Activated CD4-positive, alpha-beta memory T cell treated with anti-CD3 and anti-CD28 coated beads for 36 hours (primary cell): ENCODE measurements at places on chromosomes 7 and 10. TPM values are rescaled to one million over a fixed set of nuclear protein-coding genes. Genes with fewer than 3 reads are reported as not detected.

DNA sequence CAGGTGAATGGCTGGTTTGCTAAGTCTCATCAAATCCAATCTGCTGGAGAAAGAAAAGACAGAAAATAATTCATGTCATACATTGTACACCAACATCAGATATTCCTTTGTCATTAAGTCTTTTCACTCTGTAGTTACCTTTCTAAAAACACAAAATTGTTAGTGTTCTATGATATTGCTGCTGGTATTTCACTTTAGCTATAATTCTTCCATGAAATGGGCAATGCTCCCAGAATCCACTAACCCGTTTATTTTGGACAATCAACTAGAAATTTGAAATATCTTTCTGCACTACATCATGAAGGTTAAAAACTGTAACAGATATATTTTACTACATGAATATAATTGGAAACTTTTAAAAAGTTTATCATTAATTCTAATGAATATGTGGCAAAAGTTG is 181.3 kb downstream of the C7orf25 start:
- H3K4me1 ChIP-seq = no peaks in the 10 kb centered on the region
- H3K4me3 ChIP-seq = no peak overlapping the region
- H3K27me3 ChIP-seq = no peaks in the 10 kb centered on the region
- H3K36me3 ChIP-seq = no peaks in the 10 kb centered on the region
- no peak for DNase-seq
- H3K27ac ChIP-seq = no peak overlapping the region

DNA sequence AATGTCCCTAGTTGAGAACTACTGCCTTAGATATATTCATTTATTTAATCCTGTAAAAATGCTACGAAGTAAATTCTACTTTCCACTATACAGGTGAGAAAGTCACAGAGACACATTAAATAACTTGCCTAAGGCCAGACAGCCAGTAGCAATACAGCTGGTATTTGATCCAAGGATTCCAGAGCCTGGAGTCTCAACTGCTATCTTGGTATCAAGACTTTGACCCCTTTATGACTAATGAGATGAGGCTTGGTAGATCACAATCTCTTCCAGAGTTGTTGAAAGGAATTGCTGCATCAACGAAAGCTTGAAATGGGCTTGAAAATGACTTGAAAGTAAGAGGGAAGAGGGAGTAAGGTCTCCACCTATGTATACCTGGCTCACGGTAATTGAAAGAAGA is 83.3 kb downstream of the ORC5 start:
- H3K4me1 ChIP-seq = no peaks in the 10 kb centered on the region
- DNase-seq = no peak
- no peak overlapping the region for H3K27ac ChIP-seq
- no peaks in the 10 kb centered on the region for H3K27me3 ChIP-seq

DNA sequence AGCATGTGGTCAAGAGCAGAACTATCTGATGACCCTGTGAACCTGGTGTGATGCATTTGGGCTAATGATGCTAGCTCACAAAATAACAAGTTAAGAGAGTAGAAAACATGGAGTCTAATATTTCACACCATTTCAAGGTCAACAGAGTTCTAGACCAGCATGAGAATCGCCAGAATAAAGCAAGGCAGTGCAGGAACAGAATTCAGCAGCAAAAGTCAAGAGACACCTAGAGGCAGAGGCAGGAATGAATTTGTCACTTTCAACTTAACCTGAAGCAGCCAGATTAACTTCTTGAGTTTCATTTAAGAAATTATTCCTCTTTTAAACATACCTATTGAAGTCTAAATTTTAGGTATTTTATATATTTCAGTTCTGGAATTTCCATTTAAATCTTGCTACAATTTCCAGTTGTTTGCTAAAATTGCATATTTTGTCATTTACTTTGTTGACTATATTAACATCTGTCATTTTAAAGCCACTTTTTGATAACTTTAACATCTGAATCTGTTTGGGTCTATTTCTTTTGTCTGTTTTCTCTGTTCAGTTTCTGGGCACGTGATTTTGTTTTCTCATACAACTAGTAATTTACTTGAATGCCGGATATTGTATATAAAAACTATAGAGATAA is 44.2 kb upstream of the PRSS58 start:
- no peak for DNase-seq
- no peak overlapping the region for H3K27ac ChIP-seq
- peaks cover 20% of the 10 kb centered on the region for H3K4me1 ChIP-seq
- H3K36me3 ChIP-seq = no peaks in the 10 kb centered on the region
- H3K27me3 ChIP-seq = peaks cover 10% of the 10 kb centered on the region

GRCh38 chr7:13293264-13294002 is 606.0 kb downstream of the ARL4A start:
- H3K36me3 ChIP-seq = no peaks in the 10 kb centered on the region
- H3K27me3 ChIP-seq = peaks cover 1% of the 10 kb centered on the region
- H3K4me1 ChIP-seq = no peaks in the 10 kb centered on the region
- no peak overlapping the region for H3K27ac ChIP-seq
- DNase-seq = no peak
- no peak overlapping the region for H3K4me3 ChIP-seq

DNA sequence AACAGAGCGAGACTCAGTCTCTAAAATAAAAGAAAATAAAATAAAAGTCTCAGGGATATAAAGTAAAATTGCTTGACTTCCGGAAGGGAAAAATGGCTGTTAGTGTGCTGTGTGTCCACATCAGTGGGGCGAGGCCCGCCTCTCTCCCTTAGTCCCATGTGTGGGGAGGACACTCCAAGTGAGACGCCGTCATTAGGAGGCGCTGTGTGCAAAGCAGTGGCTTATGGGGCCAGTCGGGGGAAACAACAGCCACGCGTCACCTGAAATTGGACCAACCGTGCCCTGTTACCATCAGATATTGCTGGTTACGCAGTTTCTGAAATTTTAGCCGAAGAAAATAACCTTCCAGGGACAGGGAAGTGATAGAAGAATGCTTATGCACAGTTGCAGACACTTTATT is 15.8 kb downstream of the SFXN4 start:
- H3K27me3 ChIP-seq = no peaks in the 10 kb centered on the region
- no peak overlapping the region for H3K4me3 ChIP-seq
- peaks cover 41% of the 10 kb centered on the region for H3K36me3 ChIP-seq
- no peaks in the 10 kb centered on the region for H3K4me1 ChIP-seq
- DNase-seq = no peak

DNA sequence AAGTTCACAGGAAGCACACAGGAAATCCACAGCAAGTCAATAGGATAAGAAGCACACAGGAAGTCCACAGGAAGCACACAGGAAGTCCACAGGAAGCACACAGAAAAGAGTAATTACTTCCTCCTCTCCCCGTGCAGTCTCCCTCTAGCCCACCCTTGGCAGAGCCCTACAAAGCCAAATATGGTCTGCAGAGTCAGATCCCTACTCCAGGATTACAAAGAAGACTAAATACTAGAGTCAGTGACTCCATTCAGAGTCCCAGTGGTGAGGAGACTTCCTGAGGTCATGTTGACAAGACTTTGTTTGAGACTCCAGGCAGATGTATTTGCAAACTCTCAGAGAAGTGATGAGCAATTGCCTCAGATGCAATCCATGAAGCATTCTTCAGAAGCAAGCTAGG is 398.6 kb upstream of the AUTS2 start:
- H3K4me1 ChIP-seq = peaks cover 7% of the 10 kb centered on the region
- H3K4me3 ChIP-seq = no peak overlapping the region
- H3K36me3 ChIP-seq = peaks cover 1% of the 10 kb centered on the region
- no peak overlapping the region for H3K27ac ChIP-seq

DNA sequence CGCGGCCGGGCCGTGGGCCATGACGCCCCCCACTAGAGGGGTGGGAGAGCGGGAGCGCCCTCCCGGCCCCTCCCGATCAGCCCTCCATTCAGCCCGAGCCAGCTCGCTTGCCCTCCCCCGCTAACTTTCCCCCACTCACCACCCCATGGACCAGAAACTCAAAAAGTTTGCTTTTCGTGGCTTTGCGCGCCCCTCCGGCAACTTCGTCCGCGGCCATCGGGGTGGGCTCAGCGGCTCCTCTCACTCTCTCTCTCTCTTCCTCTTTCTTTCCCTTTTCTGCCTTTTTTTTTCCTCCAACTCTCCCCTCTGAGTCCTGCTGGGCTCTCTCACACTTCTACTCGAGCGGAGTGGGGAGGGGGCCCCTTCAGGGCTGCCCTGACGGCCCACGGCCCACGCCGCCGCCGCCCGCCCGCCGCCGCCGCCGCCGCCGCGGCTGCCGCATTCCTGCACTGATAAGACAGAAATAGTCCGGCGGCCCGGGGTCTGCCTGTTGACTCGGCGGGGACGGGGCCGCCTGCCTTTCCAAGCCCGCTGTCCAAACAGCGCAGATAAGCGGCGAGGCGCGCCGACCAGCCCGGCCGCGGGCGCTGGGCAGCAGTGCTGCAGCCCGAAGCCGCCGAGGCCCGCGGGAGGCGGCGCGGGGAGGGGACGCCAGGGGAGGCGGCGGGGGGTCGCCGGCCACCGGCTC is at the start of gene SMARCD3:
TSS of gene SMARCD3 (minus strand) at position 349 of the 688 bp plus-strand sequence. CDS start at position 217, 132 bp downstream.
- no peak within 1 kb of the TSS for H3K27ac ChIP-seq
- peak within 1 kb of the TSS; percentile 55 for H3K4me3 ChIP-seq
- peaks cover 58% of the 10 kb centered on the region for H3K27me3 ChIP-seq
- no peaks in the 10 kb centered on the region for H3K36me3 ChIP-seq
- H3K4me1 ChIP-seq = peaks cover 36% of the 10 kb centered on the region

- peaks cover 14% of the 10 kb centered on the region for H3K27me3 ChIP-seq
- no peak overlapping the region for H3K27ac ChIP-seq
- H3K4me1 ChIP-seq = no peaks in the 10 kb centered on the region
- H3K36me3 ChIP-seq = no peaks in the 10 kb centered on the region
- H3K4me3 ChIP-seq = no peak overlapping the region
- DNase-seq = no peak
These were observed 224.5 kb upstream of the INHBA start for GRCh38 chr7:41927380-41927779.

GRCh38 chr10:45444976-45445898 is 71.2 kb downstream of the ALOX5 start:
- no peaks in the 10 kb centered on the region for H3K4me1 ChIP-seq
- no peak overlapping the region for H3K27ac ChIP-seq
- H3K36me3 ChIP-seq = no peaks in the 10 kb centered on the region
- no peak overlapping the region for H3K4me3 ChIP-seq
- no peak for DNase-seq
- peaks cover 3% of the 10 kb centered on the region for H3K27me3 ChIP-seq

DNA sequence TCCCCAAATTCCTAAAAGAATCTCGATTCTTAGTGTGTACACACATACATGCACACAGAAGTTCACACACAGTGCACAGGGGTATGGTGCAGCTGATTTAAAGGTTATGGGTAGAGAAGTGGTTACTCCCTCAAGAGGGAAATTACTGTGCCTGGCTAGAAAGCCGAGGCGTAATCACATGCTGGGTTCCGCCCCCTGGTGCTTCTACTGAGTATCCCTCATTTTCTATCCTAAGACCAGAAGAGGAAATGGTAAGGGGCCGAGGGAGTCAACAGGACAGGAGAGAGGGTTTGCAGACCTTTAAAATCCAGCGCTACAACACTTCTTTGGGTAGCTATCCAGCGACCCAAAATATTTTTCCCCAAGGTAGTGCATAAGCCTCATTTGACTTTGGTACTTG is 147.3 kb upstream of the TMEM196 start:
- H3K27me3 ChIP-seq = no peaks in the 10 kb centered on the region
- no peak overlapping the region for H3K4me3 ChIP-seq
- no peaks in the 10 kb centered on the region for H3K36me3 ChIP-seq
- no peak overlapping the region for H3K27ac ChIP-seq

- H3K4me3 ChIP-seq = peak overlapping the region; percentile 99
- peaks cover 37% of the 10 kb centered on the region for H3K4me1 ChIP-seq
- peak overlapping the region; percentile 100 for H3K27ac ChIP-seq
- H3K36me3 ChIP-seq = peaks cover 81% of the 10 kb centered on the region
- peak; percentile 73 for DNase-seq
- peaks cover 6% of the 10 kb centered on the region for H3K27me3 ChIP-seq
These were observed 1.1 kb downstream of the HNRNPA2B1 start for GRCh38 chr7:26199301-26200037.

GRCh38 chr7:36117203-36117840 is 35.7 kb upstream of the EEPD1 start:
- H3K27ac ChIP-seq = no peak overlapping the region
- no peak overlapping the region for H3K4me3 ChIP-seq
- peaks cover 23% of the 10 kb centered on the region for H3K27me3 ChIP-seq
- peaks cover 36% of the 10 kb centered on the region for H3K4me1 ChIP-seq

GRCh38 chr7:79681454-79681853 is 228.0 kb upstream of the MAGI2 start:
- H3K27ac ChIP-seq = no peak overlapping the region
- no peaks in the 10 kb centered on the region for H3K4me1 ChIP-seq
- no peak overlapping the region for H3K4me3 ChIP-seq
- H3K27me3 ChIP-seq = no peaks in the 10 kb centered on the region
- DNase-seq = no peak

- H3K27ac ChIP-seq = no peak overlapping the region
- H3K4me1 ChIP-seq = no peaks in the 10 kb centered on the region
- H3K4me3 ChIP-seq = no peak overlapping the region
- H3K27me3 ChIP-seq = no peaks in the 10 kb centered on the region
These were observed 440.3 kb upstream of the TPK1 start for GRCh38 chr7:145276118-145276517.

DNA sequence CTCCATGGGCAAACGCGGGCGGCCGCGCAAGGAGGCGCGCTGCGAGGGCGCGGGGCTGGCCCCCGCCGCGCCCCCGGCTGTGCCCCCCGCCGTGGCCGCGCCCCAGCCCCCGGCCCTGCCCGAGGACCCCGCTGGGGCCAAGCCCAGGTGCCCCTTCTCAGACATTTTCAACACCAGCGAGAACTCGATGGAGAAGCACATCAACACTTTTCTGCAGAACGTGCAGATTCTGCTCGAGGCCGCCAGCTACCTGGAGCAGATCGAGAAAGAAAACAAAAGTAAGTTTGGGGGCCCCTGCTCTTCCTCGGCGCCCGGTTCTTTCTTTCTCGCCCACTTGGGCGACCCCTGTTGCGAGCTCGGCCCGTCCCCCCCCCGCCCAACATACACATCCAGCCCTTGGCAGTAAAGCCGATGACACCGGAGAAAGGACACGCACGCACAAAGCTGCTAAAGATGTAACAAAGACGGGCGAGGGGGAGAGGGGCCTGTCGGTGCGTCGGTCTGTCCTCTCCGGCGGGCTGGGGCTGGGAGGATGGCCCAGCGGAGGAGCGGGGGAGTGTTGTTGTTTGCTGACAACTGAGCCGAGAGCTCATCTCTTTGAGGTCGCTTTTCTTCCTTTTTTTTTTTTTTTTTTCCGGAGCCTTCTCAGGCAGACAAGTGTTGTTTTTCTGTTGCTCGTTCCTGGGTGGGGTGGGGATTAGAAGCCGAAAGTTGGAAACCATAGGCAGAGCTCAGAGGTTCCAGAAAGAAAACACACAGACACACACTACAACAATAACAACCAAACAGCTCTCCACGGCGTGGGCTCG is 604 bp downstream of the MXI1 start:
- H3K27ac ChIP-seq = peak overlapping the region; percentile 84
- H3K36me3 ChIP-seq = peaks cover 3% of the 10 kb centered on the region
- peaks cover 32% of the 10 kb centered on the region for H3K4me1 ChIP-seq

- H3K4me3 ChIP-seq = no peak overlapping the region
- H3K4me1 ChIP-seq = peaks cover 4% of the 10 kb centered on the region
- no peak overlapping the region for H3K27ac ChIP-seq
- no peaks in the 10 kb centered on the region for H3K27me3 ChIP-seq
These were observed 38.9 kb downstream of the SPOCK2 start for GRCh38 chr10:72049472-72049871.

SPDYE18 gene
- not detected for total RNA-seq

HERC4 gene
- 55.7 TPM for total RNA-seq

UBE2D1 gene
- 14.8 TPM for total RNA-seq

CUX1 gene
- 25.1 TPM for total RNA-seq

CHST15 gene
- total RNA-seq = 0.12 TPM

FGFR2 gene
- total RNA-seq = 0.05 TPM

C10orf62 gene
- total RNA-seq = not detected

SDK1 gene
- 0.24 TPM for total RNA-seq

XRCC2 gene
- total RNA-seq = 13.6 TPM

GARS1 gene
- 368 TPM for total RNA-seq

HKDC1 gene
- total RNA-seq = 1.1 TPM
